BE2C (cell line): ENCODE measurements at places on chromosomes 13 and 19.
A peak's percentile ranks its signal among the peaks of the same experiment; 100 is the strongest.

DNA sequence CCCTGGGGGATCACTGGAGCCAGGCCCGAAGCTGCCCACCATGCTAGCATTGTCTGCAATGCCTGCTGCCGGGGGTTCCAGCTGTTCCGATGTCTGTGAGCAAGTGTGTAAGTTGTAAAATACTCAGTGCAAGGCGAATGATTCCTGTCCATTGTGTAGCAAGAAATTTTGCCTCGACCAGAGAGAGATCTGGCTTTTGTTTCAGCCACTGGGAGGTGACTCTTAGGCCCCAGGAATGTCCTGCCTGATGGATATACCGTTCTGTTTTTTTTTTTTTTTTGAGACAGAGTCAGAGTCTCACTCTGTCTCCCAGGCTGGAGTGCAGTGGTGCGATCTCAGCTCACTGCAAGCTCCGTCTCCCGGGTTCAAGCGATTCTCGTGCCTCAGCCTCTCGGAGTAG, 7.3 kb upstream of the GADD45B start:
- no peak for DNase-seq

- DNase-seq: no peak
Observed at GRCh38 chr13:72379581-72379980, 347.8 kb downstream of the MZT1 start.

DNA sequence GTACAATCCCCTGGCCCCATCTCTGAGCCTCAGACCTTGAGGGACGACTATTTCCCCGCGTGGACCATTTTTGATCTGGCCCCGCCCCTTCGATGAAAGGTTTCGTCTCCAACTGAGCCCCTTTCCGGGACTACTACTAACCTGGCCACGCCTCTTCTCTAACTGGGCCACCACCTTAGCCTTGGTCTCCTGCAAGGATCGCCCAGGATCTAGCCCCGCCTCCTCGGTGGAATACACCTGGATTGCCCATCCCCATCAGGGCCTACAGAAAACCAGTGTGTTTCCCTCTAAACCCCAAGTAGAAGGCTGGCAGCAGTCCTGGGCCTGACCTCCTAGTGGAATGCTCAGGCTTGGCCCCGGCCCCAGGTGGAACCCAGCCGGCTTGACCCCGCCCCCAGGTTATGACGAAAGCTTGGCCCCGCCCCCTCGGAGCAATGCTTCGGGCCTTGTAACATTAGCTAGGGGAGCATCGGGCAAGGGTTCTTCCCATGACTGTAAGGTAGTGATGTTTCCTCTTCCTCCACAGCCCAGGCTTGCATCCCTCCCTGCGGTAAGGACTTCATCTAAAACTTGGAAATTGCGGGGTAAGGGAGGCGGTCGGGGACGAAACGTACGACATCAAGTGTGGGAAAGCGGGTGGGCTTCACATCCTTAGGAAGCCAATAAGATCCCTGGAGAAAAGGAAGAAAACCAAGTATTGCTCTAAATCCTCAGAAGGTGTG, 9.1 kb downstream of the SPACA6 start:
- peak; percentile 47 for DNase-seq

DNA sequence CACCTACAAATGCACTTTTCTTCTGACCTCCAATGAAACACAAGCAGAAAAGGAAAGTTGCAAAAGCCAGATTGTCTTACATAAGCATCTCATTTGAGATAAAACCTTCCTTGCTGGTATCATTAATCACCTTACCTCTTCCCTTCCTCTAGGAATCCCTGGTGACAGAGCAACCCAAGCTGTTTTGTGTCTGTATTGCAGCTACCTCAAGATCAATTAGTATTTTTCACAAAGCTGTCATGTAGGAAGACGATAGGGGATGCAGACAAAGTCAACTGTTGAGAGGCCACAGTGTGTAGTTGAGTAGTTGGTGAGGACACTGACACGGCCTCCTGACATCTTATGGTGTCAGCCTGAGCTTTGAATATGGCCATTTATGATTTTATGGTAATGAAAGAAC, 339.1 kb upstream of the SLC10A2 start:
- no peak for DNase-seq

GRCh38 chr13:56457535-56458190, 683.1 kb upstream of the PRR20A start:
- DNase-seq: no peak

DNA sequence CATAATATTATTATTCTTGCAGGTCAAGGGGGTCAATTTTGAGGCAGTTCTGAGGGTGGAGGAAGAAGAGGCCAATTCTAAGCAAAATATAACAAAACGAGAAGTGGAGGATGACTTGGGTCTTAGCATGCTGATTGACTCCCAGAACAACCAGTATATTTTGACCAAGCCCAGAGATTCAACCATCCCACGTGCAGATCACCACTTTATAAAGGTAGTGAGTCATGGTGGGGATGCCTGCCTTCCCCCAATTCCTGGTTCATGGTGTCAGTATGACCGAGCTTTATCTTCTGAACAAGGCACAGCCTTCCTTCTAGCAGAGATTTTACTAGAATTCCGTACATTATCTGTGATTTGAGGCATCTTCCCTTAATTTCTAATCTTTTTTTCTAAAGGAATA, 9.4 kb upstream of the DCUN1D2 start:
- no peak for DNase-seq

DNA sequence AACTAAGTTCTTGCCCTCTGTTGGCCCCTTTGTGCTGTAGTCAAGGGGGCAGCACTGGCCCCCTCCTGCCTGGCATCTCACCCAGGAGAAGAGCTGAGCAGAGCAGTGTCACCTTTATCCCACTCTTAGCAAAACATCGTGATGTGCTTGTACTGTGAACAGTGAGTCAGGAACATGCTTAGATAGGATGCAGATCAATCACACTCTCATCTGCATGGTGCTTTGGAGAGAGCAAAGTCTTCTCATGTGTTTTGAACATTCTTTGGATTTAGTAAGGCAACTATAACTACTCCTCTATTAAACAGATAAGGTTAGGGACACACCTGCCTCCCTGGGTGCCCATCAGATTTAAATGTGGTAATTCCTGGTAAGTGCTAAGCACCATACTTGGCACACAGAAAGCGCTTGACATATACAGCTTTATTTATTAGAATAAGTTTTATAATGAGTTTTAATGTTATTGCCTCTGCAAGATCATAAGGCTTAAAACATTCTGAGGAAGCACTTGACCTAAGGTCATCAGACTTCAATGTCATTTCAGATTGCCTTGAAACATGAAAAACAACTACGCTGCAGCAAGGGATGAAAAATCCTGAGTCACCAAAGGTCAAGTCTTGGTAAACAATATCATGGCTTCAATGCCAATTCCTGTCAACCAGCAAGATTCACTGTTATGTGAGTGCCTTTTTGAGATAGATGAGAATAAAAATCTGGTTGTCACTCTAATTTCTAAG, 82.4 kb upstream of the IRS2 start:
- no peak for DNase-seq

DNA sequence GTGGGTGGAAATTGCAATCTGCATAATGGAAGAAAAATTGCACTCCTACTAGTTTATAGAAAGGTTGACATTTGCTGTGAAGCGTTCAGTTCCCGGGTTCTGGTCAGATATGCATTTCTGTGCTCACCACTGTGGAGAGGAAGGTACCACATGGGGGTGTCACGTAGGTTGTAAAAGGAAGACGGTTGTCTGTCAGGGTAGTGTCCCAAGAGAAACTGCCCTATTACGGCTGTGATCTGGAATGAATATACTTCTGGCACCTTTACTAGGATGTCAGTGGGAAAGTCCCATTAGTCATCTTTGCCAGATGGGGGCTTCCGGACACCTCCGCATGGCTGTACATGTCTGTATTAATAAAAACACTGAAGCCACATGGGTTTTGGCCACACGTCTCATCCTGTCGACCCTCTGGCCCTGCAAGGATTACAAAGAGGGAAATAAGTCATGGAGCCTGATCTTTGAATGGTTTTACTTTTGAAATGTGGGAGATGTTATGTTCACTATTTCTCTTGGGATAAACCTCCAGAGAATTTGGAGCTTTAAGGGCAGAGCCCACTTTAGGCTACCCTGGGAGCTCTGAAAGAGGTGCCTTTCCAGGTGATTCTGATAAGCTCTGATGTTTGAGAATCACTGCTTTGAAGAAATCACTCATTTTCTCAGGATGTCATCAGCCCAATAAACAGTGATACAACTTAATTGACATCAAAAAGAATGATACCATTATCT, 133.9 kb downstream of the AKAP11 start:
- no peak for DNase-seq

DNA sequence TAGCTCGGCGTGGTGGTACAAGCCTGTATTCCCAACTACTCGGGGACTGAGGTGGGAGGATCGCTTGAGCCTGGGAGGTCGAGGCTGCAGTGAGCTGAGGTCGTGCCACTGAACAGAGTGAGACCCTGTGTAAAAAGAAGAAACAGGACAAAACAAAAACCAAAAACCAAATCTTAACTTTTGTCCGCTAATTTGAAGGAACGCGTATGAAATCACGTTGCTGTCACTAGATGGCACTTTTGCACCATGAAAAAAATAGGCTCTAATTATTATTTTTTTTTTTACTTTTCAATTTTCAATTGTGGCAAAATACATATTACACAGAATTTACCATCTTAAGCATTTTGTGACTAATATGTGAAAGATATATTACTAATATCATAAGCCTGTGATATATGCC, 17.6 kb upstream of the ZNF835 start:
- DNase-seq: no peak

DNA sequence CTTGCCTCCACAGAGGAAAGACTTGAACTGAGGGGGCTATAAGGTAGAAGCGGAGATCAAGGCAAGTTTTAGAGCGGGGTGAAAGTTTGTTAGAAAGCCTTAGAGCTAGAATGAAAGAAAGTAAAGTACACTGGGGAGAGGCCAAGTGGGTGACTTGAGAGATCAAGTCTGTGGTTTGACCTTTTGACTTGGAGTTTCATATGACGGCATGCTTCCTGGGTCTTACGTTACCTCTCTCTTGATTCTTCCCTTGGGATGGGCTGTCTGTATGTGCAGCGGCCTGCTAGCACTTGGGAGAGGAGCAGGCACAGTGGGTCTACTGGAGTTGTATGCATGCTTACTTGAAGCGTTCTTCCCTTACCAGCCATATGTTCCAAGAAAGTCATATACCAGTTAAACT, 1768.5 kb downstream of the PCDH9 start:
- DNase-seq: no peak

GRCh38 chr13:105193026-105193425, 1342.4 kb downstream of the EFNB2 start:
- no peak for DNase-seq

DNA sequence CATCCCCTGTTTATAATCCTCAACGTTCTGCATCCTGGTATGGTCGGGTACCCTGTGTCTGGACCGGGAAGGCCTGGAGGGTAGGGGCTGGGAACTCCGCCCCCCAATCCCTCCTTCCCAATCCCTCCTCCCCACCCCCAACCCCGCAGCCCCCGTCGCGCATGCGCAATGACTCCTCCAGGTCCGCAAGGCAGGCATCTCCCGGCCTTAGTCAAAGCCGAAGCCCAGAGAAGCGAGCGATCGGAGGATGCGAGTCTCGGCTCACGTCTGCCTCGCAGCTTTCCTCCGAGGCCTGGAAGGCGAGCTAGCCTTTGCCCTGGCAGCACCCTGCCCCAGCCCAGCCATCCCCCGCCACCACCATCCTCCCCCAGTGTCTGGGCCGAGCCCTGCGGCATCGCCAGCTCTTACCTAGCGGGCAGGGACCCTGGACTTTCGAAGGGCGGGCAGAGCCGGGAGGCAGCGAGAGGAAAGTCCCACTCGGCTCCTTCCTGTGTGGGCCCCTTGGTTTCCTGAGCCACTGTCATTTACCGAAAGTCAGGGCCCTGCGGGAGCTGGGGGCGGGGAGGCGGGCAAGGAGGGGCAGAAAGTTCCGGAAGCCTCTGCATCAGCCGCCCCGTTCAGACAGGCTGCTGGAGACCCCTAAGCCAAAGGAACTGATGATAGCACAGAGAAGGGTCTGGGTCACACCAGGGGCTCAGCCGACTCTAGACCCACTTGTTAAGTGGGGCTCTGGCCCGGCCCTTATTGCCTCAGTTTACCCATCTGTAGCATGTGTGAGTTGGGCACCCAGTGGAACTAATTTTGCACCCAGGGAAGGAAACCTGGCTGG, at the start of gene JAK3:
JAK3 (minus strand) TSS at position 445 of the 829 bp plus-strand sequence. CDS start 3,565 bp downstream, outside the sequence.
- DNase-seq: peak; percentile 79

DNA sequence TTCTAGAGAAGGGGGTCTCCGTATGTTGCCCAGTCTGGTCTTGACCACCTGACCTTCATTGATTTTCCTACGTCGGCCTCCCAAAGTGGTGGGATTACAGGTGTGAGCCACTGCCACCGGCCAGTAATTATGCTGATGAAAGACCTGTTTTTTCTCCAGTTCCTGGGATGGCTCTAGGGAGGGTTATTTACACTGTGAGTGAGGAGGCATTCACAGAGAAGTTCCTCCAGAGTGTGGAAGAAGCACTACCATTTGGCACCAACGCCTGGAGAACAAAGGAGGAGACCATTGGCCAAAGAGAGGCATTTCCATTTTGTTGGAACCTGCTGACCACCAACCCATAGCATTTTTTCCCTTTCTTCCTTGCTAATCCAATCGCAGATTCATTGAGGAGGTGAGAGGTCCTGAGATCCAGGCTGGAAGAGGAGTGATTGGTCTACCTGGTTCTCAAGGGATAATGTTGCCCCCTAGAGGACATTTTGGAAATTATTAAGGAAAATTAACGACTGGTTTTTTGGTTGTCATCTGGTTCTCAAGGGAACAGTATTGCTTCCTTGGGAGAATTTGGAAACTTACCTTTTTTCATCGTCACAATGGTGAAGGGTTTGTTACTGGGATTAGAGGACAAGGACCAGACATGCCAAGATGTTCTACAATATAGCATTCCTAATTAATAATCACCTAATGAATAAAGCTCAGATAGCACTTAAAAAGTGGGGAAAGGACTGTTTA, 5.5 kb upstream of the SAE1 start:
- DNase-seq: peak; percentile 34

DNA sequence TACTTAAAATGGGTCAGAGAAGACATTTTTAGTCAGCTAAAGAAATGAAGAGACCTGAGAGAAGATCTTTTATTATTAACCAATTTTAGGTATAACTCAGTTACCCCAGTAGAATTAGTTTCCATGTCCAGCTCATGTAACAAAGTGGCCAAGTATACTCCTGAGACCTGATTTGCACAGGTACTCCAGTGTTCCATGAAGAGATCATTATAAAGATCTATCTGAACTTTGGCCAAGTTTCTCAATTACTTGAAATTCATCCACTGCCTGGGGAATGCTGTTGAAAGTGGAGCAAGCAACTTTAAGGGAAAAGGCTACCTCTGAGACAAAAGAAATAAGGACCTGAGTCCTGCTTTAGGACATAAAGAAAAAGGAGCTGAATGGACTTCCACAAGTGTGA, 47.0 kb downstream of the EDNRB start:
- DNase-seq: no peak

GRCh38 chr13:66971004-66971403, 259.1 kb downstream of the PCDH9 start:
- no peak for DNase-seq
